Neural crest cell (in vitro differentiated cells): ENCODE measurements at places on chromosomes 4 and X. TPM values are rescaled to one million over a fixed set of nuclear protein-coding genes. Genes with fewer than 3 reads are reported as not detected.

GPM6B gene
- 119 and 129 TPM in 2 replicates for total RNA-seq

WDR17 gene
- 8.7 and 10.5 TPM in 2 replicates for total RNA-seq

NSUN7 gene
- 4.4 and 4.7 TPM in 2 replicates for total RNA-seq

CHIC1 gene
- total RNA-seq = 8.1 and 8.5 TPM in 2 replicates

RIPPLY1 gene
- total RNA-seq = not detected in 2 replicates

TBC1D1 gene
- 113 TPM in 2 replicates for total RNA-seq

VCX3B gene
- total RNA-seq = not detected in 2 replicates

SOD3 gene
- total RNA-seq = 0.16 and 0.32 TPM in 2 replicates

C4orf50 gene
- 0.02 TPM in 2 replicates for total RNA-seq

F8A2 gene
- not detected in 2 replicates for total RNA-seq

OTOP1 gene
- total RNA-seq = 0.33 TPM in 1 of 2 replicates, not detected in the other

OPHN1 gene
- 8.3 and 9.4 TPM in 2 replicates for total RNA-seq

CENPVL1 gene
- total RNA-seq = 1.3 and 1.6 TPM in 2 replicates

TEX13B gene
- not detected in 2 replicates for total RNA-seq
